ENCODE measurements at places on chromosomes 2 and 18.

DNA sequence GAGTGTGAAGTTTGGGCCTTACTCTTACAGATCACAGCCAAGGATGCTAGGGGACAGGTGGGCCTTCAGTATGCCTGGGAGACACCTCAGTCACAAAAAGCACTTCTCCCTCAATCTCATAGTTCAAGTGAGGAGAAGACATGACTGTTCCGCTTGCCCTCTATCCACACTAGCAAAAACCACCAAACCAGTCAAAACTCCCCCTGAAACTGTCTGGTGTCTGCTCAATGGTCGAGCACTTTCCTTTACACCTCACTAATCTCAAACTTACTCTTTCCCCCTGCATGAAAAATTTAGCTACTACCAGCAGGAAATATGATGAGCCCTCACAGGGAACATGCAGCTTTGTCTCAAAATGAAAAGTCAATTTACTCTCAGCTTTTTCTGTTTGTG lies 232.2 kb downstream of the TRIB2 start:
- no peak for DNase-seq

DNA sequence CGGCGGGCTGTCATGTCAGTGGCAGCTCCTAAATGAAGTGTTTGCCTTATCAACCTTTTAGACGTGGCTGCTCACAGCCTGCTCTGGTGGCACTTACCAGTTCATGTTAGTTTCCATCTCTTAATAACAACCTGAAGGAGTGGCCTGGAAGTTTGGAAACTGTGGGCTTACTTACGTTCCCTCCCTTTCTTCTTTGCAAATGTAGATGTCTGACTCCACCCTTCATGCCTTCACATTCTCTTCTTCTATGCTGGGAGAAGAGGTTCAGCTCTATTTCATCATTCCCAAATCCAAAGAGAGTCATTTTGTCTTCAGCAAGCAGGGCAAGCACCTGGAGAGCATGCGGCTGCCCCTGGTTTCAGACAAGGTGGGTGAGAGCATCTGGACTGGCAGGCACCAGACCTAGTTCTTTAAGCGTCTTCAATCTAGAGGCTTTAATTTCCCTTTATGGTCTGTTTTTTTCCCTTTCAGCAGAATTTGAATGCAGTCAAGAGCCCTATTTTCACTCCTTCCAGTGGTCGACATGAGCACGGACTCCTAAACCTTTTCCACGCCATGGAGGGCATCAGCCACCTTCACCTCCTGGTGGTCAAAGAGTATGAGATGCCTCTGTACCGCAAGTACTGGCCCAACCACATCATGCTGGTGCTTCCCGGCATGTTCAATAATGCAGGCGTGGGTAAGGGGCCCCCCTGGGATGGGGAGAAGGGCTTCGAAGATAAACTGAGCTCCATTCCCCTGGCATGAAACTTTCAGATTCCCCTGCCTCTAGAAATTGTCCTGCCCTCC lies 92.4 kb downstream of the ESCO1 start:
- DNase-seq: no peak

DNA sequence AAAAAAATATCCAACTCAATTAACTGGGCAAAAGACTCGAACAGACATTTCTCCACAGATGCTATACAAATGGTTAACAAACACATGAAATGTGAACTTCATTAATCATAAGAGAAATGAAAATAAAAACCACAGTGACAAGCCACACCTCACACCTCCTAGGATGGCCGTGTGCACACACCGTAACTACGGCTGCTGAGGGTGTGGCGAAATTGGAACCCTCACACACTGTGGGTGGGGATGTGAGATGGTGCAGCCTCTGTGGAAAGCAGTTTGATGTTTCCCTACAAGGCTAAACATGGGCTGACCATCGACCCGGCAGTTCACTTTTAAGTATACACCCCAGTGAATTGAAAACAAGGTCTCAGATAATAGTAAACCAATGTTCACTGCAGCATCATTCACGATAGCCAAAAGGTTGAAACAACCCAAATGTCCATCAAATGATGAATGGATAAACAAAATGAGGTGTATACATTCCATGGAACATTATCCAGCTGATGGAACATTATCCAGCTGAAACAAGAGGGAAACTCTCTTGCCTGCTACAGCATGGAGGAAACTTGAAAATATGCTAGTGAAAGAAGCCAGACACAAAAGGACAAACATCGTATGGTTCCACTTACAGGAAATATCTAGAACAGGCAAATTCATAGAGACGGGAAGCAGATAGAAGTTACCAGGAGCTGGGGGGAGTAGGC lies 32.2 kb downstream of the ZAP70 start:
- DNase-seq: no peak

DNA sequence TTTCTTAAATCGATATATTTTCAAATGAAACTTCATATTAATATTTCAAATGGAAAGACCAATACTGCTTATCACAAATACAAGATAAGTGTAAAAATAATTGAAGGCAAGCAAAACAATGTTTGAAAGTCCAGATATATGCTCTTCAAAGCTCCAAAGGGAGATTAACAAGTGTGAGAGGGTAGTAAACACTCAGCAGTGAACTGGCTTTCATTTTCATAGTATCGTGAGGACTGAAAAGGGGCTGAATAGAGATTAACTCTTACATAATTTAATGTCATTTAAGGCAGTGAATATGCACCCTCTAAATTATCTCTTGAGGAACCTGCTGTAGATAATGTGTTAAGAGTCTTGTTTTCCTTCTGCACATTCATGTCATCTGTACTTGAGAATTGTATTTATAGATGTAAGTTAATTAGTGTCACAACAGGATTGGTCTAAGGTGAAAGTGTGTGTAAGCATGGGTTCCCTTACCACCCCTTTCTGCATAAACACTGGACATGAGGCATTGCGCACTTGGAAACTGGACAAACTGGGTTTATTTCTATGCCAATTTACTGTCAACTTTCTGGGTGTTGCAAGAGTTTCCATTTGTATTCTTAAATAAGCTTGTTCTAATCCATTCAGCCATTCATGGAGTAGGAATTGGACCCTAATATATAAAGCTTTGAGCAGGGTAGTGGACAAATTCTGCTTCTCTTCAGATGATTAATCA lies 76.7 kb upstream of the SESTD1 start:
- no peak for DNase-seq

DNA sequence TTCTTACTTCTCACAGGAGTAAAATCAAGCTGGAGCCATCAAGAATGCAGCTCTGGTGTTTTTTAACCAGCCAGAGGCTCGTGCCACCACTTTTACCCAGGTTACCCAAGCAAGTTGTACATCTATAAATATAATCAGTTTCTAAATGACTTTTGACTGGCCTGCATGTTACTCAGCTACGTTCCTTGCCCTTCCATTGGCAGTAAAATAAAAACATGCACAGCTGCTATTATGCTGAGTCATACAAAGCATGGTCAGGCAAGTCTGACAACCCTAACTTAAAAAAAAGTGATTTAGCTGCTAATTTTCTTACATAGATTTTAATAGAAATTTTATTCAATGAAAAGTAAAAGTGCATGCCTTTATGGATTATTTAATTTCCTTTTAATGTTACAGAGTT lies 111.7 kb upstream of the CSRNP3 start:
- no peak for DNase-seq

- DNase-seq: no peak
Measured at GRCh38 chr2:75543446-75543845, 17.3 kb downstream of the EVA1A start.

- DNase-seq: no peak
Measured at GRCh38 chr2:38037757-38038621, 38.0 kb downstream of the CYP1B1 start.

GRCh38 chr2:204255526-204255925 lies 289.7 kb upstream of the PARD3B start:
- no peak for DNase-seq

GRCh38 chr18:49811151-49811938 lies 2.0 kb downstream of the ACAA2 start:
- DNase-seq: no peak

GRCh38 chr2:110219496-110220189 lies 7.3 kb upstream of the MTLN start:
- DNase-seq: no peak

DNA sequence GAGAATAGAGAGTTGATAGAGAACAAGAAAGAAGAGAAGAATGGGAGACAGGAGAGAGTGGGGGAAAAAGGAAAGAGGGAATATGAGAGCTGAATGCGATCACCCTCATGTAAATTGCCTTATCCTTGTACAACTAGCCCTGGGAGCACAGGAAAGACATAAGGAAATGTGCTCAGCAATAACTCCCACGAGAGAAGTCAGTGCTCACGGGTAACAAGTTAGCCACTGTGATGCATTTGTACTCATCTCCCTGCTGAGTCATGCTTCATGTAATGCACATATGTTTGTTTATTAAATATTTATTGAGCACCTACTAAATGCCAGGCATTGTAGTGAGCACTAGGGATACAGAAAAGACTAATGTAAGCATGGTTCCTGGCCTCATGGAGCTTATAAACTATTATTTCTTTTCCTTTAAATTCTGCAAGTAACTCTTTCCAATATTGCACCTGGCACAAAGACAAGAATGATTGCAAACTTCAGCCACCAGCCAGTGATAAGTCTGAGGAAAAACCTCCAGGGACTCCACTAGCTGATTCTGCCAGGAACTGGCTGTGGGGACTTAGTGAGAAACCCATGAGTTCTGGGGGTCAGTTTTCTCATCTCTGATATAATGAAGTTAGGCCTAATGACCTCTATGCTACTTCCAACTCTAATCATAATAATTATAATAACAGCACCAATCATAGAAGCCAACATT lies 124.1 kb downstream of the LNPK start:
- no peak for DNase-seq

DNA sequence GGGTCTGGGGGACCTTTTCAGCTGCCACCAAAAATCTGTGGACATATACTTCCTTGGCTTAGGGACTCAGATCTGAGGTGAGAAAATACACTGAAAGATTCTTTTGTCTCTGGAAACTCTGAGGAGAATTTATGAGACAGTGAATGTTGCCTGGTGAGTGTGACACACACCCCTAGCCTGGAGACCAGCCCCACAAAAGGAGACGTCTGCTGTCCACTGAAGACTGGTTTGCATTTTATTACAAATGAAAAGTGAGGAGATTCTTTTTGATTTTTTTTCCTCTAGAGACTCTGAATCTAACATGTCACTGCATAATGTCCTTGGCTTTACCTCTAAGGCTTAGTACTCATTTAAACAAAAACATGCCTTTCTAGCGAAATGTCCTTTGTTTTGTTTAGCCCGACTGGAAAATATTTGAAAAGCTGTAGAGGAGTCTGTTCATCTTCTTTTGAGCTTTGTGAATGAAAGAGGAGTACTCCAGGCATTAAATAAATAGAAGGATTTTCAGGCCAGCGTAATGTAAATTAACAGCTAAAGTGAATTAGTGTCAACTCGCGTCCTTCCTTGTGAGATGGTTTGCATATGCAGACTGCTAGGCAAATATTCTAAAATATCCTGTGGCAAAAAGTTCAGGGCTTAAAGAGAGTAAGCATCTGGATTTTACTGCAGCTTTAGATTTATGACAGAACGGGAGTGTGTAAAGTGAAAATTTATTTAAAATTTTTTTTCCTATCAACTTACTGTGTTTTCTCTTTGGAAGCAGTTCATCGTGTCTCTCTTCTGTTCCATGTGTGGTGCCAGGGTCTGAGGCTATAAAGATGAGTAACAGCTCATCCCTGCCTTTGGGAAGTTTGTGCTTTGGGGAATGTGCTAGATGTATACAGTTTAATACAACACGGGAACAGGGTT lies 125.4 kb downstream of the VWA3B start:
- no peak for DNase-seq

DNA sequence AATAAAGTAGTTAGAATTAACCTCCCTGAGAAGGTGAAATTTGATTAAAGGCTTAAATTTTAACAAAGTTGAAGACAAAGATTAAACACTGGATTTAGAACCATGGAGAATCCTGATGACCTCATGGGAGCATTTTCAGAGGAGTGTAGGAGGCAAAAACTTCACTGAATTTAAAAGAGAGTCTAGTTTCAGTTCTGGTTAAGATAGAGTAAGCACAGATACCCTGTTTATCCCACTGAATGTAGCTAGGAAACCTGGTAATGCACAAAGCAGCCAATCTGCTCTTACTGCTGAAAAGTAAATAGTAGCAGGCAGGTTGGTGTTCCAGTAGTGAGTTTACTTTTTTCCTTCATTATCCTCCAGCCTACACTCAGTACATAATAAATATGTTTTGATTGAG lies 654.9 kb upstream of the SYT4 start:
- no peak for DNase-seq

DNA sequence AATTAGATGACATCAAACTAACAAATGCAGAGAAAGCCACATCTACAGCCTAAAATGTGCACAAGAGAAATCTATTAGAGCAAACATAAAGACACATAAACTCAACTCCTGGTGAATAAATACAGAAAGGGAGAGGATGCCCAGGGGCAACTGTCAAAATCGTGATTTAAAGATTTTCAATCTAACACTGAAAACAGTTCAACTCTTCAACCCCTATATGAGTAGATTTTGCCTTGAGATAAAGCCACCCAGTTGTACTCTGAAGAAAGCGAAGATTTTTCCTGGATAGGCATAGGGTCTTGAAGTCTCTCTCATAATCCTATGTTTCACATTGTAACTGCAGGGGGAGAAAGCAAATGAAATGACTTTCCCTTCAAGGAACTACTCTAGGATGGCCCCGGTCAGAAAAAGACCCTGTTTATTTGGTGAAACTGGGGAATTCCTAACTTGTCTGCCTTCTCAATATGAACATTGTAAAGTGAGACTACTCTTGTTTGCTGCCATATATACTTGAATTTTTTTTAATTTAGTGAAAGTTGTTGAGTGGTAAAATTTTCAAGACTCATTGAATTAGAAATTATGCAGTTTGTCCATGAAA lies 226.7 kb downstream of the ERBB4 start:
- DNase-seq: no peak

DNA sequence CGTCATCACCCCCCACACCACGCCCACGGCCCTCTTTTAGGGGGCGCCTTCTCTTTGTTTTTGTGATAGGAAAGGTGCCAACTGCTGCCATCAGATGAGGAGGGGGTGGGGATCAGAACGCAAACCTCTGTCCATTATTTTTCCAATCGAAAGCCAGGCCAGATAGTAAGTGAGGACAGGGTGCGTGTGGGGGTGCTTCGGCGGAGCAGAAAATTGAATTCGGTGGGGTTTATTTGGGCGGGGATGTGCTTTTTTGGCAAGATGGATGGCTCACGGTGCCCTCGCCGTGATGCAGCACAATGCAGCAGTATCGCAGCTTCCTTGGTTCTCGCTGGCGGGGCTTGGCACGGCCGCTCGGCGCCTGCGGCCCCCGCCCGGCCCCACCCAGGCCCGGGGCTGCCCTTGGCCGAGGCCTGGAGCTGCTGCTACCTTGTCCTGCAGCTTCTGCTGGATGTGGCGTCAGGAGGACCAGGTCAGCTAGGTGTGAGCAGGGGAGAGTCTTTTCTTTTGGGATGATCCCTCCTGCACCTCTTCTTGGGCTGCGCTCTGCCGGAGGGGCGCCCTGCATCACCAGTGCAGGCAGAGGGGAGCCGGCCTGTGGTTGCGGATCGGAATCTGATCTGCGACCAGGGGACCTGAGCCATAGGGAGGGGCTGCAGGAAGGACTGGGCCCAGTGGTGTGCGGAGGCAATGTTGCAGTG lies 1.3 kb downstream of the SPTBN1 start:
- no peak for DNase-seq

Data from hematopoietic multipotent progenitor cell treated with erythropoietin and hydrocortisone succinate and interleukin-3 and kit ligand, for 17 days (in vitro differentiated cells).